PC-9 (cell line): ENCODE measurements at places on chromosomes 6 and 20. TPM values are rescaled to one million over a fixed set of nuclear protein-coding genes. Genes with fewer than 3 reads are reported as not detected.

The PRDM13 gene
- not detected in 2 replicates for total RNA-seq

The CD83 gene
- total RNA-seq: 3.2 and 3.6 TPM in 2 replicates

The INSM1 gene
- total RNA-seq: not detected in 2 replicates

The SLCO4A1 gene
- total RNA-seq: 14.1 and 19.3 TPM in 2 replicates

The TPD52L1 gene
- total RNA-seq: 184 and 203 TPM in 2 replicates

- DNase-seq: no peak
Measured at GRCh38 chr6:53199156-53199555, 50.5 kb upstream of the GCM1 start.

GRCh38 chr6:44576132-44576631 is 188.7 kb downstream of the CDC5L start:
- DNase-seq: no peak

DNA sequence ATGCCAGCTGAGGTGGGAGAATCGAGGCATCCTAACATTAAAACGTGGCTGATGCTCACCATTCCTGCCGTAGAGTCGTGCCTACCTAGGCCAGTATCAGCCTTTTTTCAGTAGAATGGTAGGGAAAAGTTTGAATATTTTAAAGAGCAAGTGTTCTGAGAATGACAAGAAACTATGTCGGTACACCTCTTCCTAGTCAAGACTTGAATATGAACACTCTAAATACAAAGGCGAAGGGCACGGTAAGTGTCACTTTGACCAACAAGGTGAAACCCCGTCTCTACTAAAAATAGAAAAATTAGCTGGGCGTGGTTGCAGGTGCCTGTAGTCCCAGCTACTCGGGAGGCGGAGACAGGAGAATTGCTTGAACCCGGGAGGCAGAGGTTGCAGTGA is 1.0 kb downstream of the GINM1 start:
- DNase-seq: no peak

- DNase-seq: no peak
Measured at GRCh38 chr20:1171461-1172093, 13.2 kb downstream of the TMEM74B start.

DNA sequence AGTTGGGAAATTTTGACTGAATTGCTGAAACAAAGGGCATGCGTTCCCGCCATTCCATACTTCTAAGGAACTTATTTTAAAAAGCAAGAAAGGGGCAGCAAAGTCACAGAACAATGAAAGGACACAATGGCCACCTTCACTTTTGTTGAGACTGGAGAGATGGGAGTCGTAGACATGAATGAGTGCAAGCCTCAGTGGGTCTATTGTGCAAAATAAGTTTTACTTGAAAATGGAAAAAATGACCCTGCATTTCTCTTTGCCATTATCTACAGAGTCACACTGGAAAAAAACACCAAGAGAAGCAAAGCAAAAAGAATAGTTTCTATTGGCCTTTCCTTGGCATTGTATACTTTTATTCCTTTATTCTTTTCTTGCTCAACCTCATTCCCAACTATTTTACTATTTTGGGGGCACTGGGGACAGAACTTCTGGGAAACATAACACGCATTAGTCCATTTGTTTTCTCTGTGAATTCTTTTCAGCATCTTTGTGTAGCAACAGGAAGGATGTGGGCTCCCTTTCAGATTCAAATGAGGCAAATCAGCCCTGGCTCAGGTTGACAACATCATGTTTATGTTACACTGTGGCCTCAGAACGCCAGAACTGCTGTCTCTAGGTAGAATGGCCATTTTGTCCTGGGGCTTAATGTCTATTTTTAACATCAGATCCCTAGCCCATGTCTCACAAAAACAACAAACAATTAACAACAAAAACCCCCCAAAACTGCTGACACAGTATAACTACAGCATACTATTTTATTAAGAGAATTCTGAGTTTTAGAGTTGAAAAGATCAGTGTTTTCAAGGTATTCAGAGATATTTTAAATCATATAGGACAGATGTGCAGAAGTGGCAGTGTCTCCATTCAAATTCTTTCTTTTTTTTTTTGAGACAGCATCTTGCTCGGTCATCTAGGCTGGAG is 122.2 kb downstream of the FYN start:
- DNase-seq: no peak

DNA sequence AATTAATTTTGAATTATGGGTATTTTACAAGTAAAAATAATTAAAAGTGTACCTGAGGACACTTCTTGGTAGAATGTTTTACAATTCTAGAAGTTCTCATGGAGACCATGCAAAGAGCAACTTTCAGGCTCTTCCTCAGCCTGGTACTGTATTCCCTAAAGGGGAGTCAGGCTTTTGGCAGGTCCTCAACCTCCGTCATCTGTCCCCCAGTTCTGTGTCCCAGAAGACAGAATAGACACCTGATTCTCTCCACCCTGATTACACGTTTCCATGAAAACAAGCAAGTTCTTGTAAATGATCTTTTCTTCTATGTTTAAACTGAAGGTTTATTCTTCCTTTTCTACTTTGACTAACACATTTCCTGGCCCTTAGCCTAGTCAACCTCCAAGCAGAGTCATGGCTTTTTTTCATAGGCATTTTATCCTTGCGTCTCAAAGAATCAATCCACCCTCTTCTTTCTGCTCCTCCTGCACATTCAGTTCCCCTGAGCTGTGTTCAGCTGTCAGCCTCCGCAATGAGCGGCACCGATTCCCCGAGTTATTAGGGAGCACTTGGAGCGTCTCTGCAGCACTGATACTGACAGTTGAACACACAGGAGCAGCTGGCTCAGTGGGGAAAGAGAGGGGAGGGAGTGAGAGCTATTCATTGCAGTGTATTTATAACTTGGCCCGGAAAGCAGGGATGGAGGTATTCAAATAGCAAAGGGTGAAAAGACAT is 1082.4 kb upstream of the MAP3K7 start:
- DNase-seq: no peak

- DNase-seq: no peak
Measured at GRCh38 chr20:21033817-21034216, 72.3 kb downstream of the LINC00237 start.
